ENCODE measurements at places on chromosomes 1 and 21.

DNA sequence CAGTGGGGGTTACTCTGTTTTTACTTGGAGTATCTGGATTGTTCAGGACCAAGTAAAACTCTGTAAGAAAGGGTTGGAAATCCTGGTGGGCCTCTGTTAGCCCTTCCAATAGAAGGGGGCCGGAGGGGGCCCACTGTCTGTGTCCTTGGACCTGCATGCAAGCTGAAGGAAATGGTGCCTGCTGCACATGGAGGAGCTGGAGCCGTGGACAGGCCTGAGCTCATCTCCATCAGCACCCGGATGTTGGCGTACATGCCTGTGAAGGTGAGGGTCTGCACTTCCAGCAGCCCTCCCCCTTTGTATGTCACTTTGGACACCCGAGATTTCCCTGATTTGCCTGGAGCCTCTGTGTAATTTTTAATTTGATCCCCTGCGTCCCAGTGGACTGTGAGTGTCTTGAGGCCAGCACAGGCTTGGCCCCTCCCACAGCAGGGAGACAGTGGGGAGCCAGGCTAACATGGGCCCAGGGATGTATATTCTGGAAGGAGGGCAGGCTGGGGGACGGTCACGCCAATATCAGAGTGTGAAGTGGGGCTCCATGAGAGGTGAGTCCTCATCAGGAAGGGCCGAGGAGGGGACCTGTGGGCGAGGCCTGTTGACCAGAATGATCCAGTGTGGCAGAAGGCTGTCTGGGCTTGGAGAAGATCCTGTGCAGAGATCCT lies 16.8 kb downstream of the GALNT2 start:
- no peak for DNase-seq

DNA sequence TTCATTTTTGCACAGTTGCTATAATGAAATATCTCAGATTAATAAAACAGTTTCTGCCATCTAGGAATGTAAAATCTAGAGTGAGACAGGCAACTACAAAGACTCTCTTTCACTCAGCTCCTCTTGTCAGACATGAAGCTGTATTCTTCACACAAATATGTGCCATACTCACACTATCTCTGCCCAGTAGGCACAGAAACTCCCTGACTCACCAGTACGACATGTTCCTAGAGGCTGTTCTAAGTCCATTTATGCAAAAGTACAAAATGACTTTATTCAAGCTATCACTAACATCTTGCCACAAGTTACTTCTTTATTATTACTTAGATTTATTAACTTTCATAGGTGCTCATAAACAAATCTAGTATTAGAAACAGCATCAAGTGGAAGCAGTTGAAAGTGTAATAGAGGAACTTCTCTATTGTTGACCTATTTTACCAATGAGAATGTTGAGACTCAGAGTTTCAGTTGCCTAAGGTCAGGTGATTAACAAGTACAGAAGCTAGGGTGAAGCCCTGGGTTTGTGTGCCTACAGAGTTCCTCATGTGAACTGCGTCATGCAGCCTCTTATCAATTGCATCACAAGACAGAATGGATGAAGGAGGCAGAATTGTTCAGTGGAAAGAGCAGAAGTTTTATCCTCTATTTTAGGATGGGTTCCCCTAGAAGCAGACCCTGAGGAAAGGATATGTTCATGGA lies 98.9 kb downstream of the RGS2 start:
- DNase-seq: peak; percentile 44

DNA sequence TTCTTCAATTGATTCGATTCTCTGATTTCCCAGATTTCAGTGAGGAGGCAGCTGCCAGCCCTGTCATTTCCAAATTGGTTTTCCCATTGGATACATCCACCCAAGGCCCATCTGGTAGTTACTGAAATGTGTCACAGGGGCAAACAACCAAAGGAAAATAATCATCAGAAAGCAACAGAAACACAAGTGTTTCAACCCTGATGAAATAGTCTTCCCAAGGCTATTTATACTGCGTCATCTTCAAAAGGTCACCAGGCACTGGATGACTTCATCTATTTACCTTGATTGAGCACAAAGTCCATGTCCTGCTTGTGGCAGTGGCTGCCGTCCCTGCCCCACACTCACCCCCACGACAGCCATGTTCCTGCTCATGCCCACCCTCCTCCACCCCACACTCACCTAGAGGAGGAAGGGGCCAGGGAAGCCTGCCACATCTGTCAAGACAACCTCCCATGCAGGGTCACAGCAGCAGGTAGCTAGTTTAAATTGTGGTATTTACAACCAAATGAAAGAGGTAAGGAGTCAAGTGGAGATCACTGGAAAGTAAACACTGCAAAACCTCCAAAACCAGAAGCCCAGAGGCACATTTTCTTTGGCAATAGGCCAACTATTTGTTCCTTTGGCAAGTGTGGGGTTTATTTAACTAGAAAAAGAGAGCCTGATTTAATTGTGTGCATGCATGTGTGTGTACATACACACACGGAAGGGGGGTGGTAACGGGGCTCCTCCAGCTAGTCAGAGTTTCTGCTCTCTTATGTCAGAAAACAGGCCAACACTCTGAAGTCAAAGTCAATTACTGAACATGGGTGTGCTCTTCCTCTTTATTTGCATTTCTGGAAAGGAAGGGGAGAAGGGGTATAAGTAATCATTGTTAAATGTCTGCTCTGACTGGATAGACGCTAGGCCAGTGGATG lies 49.5 kb upstream of the RAB4A start:
- DNase-seq: no peak

- no peak for DNase-seq
These were observed 253.8 kb downstream of the PCP4 start for GRCh38 chr21:40120940-40121575.

GRCh38 chr1:223039990-223040389 lies 103.1 kb downstream of the TLR5 start:
- DNase-seq: no peak

GRCh38 chr1:180482425-180483275 lies 19.7 kb downstream of the ACBD6 start:
- no peak for DNase-seq

Data from SIG-M5 (cell line).